A673 (cell line): ENCODE measurements at places on chromosomes 1 and 21. TPM values are rescaled to one million over a fixed set of nuclear protein-coding genes. Genes with fewer than 3 reads are reported as not detected.

DNA sequence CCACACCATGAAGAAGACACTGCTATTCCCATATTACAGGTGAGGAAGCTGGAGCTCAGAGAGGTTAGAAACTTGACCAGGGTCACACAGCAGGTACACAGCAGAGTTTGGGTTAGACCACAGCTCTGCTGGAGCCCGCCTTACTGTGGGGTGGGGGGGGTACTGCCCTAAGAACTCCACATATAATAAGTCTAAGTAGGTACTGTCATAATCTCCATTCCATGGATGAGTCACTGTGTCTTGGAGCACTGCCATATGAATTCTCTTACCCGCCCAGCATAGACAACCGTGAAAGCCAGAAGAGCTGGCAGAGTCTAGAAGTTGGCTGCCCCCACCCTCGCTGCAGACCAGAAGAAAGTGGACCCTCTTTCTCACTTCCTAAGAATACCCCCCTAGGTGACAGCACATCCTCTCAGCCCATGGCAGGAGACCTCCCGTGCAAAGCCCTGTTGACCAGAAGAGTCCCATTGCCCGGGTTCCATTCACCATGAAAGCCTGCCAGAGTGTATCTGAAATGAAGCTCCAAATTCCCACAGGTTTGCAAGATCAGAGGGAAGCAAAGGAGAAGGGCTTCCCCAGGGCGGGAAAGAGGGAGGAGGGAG lies 5.2 kb upstream of the PLA2G2D start:
- DNase-seq: peak; percentile 84

DNA sequence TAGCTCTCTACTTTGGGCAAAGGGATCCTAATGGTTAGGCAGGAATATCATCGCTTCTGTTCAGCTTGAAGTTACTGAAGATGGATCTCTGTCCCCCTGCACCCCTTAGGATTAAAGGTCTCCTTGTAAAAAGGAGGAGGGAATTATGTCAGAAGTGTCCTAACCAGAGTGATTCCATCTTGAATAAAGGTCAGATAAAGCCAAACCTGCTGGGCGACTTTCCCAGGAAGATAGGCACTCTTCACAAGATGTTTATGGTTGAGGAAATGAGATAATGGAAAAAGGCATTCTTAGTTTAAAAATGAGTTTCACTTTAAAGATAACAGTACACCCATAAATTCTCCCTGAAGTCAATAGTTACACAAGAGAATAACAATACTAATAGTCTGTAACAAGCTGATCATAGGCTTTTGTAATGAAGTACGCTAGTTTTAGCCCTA lies 1.7 kb upstream of the NENF start:
- no peak for DNase-seq

- DNase-seq: no peak
Measured at GRCh38 chr21:36988536-36988935, 18.0 kb upstream of the RIPPLY3 start.

CLCA2 gene
- total RNA-seq: not detected in 2 replicates

DNA sequence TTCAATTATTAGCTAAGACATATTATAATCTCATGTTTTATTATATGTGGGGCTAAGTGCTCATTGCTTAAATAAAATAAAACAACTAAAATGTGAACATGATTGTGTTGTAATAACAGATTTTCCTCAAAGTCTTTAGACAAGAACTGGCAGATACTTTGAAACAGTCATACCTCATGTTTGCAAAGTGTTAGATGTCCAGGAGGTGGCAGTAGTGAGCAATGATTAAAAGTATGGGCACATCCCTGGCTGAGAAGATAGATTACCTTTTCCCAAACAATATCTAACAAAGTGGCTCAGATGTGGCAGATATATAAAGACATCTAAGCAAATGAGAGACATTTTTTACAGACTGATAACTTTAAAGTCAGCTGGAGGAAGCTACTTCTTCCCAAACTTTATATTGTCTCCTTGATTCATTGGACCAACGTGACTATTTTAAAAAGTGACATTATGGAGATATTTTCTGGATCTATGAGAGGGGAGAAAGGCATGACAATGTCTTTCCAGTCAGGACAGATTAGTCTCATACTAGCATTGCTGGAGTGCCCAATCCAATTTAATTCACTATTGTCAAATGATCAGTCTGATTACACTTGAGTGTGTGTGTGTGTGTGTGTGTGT lies 269.8 kb downstream of the S1PR1 start:
- DNase-seq: peak; percentile 75

FAM167B gene
- total RNA-seq: 0.35 TPM in 1 of 2 replicates, not detected in the other

DNA sequence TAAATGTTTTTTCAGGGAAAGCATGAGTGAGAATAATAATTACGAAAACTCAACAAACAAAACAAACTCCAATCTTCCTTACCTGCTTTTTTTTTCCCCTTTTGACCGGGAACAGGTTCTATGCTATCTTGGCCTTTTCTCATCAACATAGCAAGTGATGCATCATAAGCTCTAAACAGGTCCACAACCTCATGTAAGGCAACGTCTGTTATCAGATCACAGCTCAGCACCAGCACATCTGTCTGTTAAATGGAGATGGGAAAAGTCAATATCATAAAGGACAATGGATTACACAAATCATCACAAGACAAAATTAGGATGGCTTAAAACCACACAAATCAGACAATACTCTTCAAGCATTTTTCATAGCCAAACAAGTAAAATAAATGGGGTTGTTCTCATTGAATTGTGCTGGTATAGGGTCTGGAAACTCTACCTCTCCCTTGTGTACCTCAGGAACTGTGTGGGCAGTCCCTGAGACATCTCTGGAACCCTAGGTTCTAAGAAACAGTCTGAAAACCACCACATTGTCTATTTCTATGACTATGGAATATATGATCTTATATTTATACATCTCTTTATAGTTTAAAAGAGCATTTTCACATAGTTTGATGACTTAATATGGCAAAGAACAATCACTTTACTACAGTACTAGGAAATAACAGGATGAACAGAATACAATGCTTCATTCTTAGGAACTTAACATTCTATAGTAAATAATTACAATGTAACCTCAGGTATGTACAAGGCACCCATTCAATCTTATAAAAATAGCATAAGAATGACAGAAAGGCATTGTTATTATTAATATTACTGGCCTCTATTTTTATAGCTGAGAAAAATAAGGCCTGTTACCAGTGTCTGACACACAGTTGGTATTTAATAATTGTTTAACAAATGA lies 44.7 kb downstream of the EIF2B3 start:
- no peak for DNase-seq

GRCh38 chr21:35005077-35005476 lies 44.0 kb downstream of the RUNX1 start:
- DNase-seq: no peak

DNA sequence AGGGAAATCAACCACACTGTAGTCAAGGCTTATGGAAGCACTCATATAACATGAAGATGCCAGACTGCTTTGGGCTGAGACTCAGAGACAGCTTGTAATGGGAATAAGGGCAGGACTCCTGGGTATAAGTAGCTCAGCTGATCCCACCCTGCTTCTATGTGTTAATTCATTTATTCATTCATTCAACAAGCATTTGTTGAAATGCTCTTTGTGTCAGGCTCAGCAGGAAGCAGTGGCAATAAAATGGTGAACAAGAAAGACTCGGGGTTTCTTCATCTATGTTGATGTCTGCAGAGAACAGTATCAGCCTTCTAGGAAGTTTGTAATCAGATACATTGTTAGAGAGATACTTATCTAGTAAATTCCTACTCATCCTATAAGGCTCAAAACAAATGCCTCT lies 145.5 kb upstream of the DMRTA2 start:
- peak; percentile 90 for DNase-seq
